Left kidney (tissue), 8 donors: ENCODE measurements at places on chromosomes 3 and 15. TPM values are rescaled to one million over a fixed set of nuclear protein-coding genes. Genes with fewer than 3 reads are reported as not detected.
A peak's percentile ranks its signal among the peaks of the same experiment; 100 is the strongest.

DNA sequence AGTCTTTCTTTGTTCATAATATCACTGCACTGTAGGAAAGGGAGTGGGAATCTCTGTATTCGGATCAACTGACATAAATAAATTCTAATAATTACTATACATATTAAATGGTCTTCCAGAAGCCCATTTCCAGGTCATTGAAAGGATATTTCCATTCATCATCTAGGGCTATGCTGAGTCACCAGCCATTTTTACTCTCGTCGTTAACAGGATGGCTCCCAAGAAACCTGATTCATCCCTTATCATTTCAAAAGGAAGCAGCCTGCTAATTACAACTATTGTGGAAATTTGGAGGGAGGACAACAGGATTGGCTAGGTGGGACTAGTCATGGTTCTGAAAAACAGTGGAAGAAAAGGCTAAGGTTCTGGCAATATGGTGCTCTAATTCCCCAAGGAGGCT lies 13.6 kb downstream of the GMNC start:
- no peak for DNase-seq

The PAQR5 gene
- polyA plus RNA-seq, result 35.1 TPM

DNA sequence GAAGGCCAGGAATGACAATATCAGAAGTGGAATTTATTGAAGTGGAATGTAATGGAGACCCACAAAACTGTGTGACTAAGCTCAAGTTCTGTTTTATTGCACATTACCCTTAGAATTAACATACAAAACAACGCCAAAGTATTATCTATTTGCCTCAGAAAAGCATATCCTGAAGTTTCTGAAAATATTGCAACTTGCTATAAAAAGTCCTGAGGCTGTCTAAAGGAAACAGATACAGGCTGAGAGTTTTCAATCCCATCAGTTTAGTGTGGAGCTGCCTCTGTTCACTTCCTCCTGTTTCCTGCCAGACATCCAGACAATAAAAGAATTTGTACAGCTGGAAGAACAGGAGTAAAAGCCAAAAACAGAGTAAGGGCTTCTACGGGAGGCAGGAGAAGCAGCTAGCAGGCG lies 108.8 kb downstream of the FBN1 start:
- peak; percentile 47 for DNase-seq

The ABHD10 gene
- polyA plus RNA-seq, result 57.9 TPM

DNA sequence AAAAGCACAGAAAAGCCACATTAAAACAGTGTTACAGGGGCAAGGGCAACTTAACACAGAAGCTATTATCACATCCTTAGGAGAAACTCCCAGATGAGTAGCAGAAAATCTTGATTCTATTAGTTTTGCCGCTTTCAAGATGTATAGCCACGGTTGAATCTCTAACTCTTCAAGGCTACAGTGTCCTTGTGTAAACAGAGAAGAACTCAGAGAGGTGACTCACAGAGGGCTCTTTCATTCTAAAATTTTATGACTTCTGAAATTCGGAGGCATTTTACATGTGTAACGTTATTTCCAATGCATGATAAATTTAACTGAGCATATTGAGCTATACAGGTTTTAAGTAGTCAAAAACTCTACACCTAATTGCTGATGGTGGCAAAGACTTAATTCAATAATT lies 846.6 kb downstream of the GBE1 start:
- no peak for DNase-seq

- DNase-seq, result no peak
Measured at GRCh38 chr15:101697488-101697887, 26.8 kb downstream of the TARS3 start.

DNA sequence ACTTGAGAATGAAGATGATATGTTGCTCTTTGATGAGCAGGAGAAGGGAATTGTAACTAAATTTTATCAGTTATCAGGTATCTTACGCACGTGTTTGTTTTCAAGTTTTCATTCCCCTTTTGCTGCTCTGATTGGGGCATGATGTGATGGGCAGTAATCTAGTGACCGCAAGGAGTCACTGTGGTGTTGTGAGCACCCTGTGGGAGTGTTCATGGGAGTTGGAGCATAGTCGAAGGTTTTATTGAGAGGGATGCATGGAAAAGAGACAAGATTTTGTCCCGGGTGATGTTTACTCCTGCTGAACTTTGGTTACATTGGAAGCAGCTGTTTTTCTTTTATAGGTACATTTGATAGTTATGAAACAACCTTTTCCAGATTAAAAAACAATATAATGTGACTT lies 2.1 kb downstream of the FAN1 start:
- DNase-seq, result no peak

The COL8A1 gene
- polyA plus RNA-seq, result 9.0 TPM

DNA sequence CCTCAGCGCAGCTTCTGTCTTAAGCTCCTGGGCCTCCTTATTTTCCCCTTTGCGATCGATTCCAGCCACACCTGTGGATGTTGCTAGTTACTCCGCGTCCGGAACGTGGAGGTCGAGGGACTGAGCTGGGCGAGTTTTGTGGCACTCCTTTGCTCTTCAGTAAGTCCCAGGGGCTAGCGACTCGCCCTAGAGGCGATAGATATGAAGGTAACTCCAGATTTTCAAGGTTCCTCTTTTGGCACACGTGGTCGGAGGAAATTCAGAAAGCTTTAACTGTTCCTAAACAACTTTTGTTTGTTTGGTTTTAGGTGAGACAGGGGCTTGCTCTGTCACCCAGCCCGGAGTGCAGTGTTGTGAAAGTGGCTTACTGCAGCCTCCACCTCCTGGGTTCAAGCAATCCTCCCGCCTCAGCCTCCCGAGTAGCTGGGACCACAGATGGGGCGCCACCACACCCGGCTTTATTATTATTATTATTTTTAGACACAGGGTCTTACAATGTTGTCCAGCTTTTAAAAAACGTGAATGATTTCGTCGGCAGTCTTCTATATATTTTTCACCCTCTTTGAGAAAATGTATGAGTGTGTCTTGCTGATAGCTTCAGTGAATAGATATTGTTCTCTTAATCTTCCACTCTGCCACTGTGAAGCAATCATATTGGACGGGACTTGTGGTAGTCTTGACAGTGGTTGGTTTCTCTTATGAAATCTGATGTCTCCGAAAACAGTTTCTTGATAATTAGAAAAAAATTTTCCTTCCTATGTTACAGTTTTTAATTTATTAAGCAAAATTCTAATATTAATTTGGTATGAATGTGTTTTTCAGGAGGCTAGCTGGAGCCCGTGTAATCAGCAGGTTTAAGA lies 785 bp downstream of the MFSD1 start:
- no peak for DNase-seq

The FBN1 gene
- 98.2 TPM for polyA plus RNA-seq
